Forelimb muscle (tissue), 1 donor: ENCODE measurements at places on chromosomes 12 and 14. TPM values are rescaled to one million over a fixed set of nuclear protein-coding genes. Genes with fewer than 3 reads are reported as not detected.

INSM2 gene
- polyA plus RNA-seq = not detected

GTF2H3 gene
- 26.8 TPM for polyA plus RNA-seq

TAS2R9 gene
- not detected for polyA plus RNA-seq

C1R gene
- 80.9 TPM for polyA plus RNA-seq

PRKD1 gene
- polyA plus RNA-seq = 28.1 TPM

ADCY6 gene
- 35.9 TPM for polyA plus RNA-seq

SOX5 gene
- 1.5 TPM for polyA plus RNA-seq

HOTAIR gene
- not detected for polyA plus RNA-seq

PLA2G1B gene
- polyA plus RNA-seq = not detected

SLC7A7 gene
- polyA plus RNA-seq = 25.7 TPM

TSPAN19 gene
- 0.28 TPM for polyA plus RNA-seq

PPP4R4 gene
- polyA plus RNA-seq = 0.13 TPM

OTUB2 gene
- 0.49 TPM for polyA plus RNA-seq

MGAT4C gene
- polyA plus RNA-seq = 0.37 TPM

DNA sequence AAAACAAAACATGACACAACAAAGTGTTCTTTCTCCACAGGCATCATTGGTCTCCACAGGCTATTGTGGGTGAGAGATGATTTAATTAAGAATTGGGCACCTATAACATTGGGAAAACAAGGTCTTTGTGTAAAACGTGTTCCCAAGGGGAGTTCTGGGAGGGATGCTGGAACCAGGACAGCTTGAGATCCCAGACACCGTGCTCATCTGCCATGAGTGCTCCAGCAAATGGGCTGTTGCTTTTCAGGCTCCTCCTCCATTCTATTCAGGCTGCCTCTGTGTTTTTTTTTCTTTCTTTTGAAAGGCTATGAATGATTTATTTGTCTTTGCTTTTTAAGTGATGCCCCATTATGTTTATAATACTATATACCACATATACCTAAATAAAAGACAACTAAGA is 122.4 kb downstream of the DACT1 start:
- no peak for DNase-seq

DNA sequence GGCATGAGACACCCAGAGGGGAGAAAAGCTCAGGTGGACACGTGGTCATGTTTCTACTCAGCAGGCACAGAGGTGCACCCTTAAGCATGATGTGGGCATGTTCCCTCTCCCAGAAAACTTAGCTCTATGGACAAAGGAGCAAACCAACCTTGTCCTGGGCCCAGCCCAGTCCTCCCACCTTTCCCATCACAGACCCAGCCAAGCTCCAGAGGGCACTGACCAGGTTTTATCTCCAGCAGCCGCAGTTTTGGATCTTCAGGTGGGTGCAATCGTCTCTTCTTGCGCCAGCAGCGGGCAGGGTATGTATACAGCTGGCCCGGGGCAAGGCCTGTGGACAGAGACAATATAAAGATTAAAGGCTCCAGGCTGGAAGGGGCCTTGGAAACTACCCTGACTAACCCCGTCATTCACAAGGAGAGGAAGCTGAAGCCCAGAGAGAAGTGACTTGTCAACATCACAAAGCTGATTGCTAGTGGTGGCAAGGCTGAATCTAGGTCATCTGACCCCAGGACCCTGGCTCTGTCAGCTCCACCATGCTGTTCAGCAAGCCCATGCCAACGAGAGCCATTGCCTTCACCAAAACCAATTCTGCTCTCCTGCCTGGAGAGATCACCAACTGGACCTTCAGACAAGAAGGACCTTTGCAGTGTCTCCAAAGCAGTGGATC is 140.7 kb downstream of the DPF3 start:
- no peak for DNase-seq

- no peak for DNase-seq
Measured at GRCh38 chr12:112126911-112127310, 1.6 kb downstream of the TRAFD1 start.

GRCh38 chr14:39946807-39947206 is 514.6 kb upstream of the FBXO33 start:
- no peak for DNase-seq

- DNase-seq = no peak
Measured at GRCh38 chr14:99615497-99616157, 11.6 kb upstream of the CCDC85C start.

DNA sequence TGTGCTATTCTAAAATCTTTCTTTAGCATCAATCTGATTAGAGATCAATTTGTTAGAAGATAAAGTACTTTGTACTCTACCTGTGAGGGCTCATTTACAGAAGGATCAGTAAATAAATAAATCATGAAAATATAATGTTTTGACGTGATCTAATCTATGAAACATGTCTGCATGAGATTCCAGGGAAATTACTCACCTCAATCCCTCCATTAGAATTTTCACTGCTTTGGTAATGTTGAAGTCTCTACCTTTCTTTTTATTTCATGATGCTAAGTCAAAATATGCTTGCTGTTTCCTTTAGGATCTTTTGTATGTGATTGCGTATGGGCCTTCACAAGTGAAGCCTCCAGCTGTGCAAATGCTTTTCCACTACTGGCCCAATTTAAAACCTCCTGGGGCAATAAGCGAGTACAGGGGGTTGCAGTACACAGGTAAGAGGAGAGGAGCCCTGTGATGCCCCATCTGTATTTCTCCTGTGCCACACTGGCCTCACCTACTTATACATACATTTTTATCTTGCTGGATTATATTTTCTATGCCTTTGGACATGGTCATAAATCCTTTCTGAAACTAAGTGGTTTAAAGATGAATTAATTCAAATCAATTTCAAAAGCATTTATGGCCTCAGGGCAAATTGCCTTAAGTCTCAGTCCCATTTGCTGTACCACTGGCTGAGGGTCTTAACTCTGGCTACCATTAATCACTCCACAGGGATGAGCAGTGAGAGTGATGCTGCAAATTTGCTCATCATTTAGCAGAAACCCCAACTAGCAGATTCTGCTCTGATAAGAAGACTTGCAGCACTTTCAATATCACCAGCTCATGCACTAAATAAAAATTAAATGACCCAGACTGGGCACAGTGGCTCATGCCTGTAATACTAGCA is 66.4 kb downstream of the UNC79 start:
- DNase-seq = no peak

- no peak for DNase-seq
Measured at GRCh38 chr12:113918306-113918705, 47.8 kb downstream of the RBM19 start.

- DNase-seq = no peak
Measured at GRCh38 chr12:42886160-42886559, 296.6 kb upstream of the PRICKLE1 start.

- no peak for DNase-seq
Measured at GRCh38 chr12:104635607-104636343, 179.0 kb downstream of the CHST11 start.

- no peak for DNase-seq
Measured at GRCh38 chr12:23495472-23495871, 454.0 kb downstream of the SOX5 start.

GRCh38 chr12:124073356-124074035 is 100.5 kb downstream of the ZNF664 start:
- no peak for DNase-seq

- DNase-seq = no peak
Measured at GRCh38 chr12:49813131-49813530, 15.1 kb downstream of the NCKAP5L start.

DNA sequence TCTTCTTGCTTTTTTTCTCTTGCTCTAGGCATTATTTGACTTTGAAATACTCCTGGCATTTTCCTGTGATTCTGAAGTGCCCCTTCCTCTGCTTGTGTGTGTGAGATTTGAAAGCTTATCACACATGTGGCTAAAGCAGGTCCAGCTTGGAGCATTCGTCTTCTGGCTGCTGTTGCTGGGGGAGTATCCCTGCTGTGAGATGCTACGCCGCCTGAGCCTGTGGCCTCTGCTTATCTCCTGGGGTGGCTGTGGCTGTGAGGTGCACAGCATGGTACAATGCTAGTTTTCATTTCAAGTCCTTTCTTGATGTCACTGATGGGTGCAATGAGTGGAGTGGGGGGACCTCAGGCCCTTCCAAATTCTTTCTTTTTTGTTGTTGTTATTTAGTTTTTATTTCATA is 371.8 kb downstream of the ZFP36L1 start:
- no peak for DNase-seq

DNA sequence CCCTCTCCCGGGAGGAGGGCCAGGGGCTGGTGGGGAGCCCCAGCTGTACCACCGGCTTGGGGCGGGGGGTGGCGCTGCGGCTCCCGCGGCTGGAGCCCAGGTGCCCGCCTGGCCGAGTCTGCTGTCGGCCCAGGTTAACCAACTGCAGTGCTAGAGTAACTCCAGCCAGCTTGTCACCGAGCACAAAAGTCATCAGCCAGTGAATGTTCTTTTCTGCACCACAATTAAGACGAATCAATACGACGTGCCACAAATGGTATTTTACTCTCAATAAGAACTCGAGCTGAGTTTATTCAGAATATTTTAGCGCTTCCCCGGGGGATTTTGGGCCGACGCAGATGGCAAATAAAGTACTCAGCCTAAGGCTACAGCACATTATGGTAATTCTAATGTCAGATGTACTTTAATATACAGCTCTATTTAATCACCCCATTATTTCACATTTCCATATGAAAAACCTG is 83.2 kb downstream of the BCL11B start:
- no peak for DNase-seq

GRCh38 chr14:58200846-58201245 is 897 bp downstream of the ACTR10 start:
- no peak for DNase-seq

DNA sequence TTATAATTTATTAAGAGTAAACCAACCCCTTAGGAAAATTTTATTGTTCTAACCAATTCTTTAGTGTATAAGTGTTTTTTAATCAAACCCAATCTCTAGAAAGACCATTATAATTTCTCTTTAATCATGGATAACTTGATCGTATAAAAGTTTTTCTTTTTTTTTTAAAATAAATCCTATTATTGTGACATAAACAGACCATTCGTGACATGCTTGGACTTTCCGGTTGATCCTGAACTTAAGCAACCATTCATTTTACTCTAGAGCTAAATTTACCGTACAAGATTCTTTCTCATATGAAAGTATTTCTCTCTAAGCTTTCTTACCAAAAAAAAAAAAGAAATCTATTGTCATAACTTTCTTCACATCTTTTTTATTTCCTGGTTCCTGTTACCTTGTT is 32.6 kb upstream of the SLC38A4 start:
- no peak for DNase-seq

- no peak for DNase-seq
Measured at GRCh38 chr14:105120056-105120455, 48.5 kb downstream of the JAG2 start.

DNA sequence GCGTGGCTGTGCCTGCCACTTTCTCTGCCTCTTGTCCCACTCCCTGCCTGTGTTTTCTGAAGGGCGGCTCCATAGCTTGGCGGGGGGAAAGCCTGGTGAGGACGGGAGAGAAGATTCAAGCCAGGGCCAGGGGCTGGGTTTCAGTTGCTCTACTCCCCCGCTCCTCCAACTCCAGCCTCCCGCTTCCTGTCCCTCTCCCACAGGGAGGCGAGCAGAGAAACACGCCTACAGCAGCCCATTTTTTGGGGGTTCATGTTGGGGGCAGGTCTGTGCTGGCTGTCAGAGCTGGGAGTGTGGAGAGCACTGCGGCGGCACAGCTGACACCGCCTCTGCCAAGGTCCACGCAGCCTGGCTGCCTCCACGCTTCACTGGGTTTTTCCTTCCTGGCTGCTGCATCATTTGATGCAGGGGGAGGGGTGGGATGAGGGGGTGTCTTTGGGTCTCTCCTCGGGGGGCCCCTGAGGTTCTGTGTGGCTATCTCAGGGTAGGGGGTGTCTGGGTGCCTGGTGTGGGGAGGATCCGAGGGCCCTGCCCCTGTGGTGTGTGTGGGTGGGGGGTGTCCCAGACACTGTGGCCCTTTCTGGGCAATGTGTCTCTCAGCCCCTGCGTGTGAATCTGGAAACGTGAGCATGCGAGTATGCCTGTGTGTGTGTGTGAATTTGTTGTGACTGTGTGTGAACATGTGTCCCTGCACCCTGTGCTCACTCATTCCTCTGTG is 10.7 kb upstream of the KRT80 start:
- no peak for DNase-seq

DNA sequence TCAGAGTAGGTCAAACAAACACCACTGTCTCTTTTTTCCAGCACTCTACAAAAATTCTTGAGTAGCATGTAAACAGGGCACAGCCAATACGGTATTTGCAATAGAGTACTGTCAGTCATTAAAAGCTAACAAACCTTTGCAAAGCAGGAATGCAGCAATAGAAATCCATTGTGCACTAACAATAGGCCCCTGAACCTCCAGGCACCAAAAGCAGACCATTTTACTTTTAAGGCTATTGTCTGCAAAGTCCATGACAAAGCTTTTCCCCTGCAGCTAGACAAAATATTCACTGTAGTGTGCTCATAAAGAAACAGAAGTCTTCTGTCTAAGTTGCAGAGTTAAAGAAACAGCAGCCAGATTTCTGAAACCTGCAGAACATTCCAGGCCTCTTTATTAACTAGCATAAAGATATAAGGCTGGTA is 191.9 kb downstream of the SOX5 start:
- DNase-seq = no peak

- DNase-seq = no peak
Measured at GRCh38 chr14:72634691-72635616, 258.9 kb downstream of the DPF3 start.

- no peak for DNase-seq
Measured at GRCh38 chr12:46786774-46787173, 39.0 kb downstream of the SLC38A4 start.

GRCh38 chr12:109760930-109761921 is 47.6 kb downstream of the FAM222A start:
- no peak for DNase-seq

DNA sequence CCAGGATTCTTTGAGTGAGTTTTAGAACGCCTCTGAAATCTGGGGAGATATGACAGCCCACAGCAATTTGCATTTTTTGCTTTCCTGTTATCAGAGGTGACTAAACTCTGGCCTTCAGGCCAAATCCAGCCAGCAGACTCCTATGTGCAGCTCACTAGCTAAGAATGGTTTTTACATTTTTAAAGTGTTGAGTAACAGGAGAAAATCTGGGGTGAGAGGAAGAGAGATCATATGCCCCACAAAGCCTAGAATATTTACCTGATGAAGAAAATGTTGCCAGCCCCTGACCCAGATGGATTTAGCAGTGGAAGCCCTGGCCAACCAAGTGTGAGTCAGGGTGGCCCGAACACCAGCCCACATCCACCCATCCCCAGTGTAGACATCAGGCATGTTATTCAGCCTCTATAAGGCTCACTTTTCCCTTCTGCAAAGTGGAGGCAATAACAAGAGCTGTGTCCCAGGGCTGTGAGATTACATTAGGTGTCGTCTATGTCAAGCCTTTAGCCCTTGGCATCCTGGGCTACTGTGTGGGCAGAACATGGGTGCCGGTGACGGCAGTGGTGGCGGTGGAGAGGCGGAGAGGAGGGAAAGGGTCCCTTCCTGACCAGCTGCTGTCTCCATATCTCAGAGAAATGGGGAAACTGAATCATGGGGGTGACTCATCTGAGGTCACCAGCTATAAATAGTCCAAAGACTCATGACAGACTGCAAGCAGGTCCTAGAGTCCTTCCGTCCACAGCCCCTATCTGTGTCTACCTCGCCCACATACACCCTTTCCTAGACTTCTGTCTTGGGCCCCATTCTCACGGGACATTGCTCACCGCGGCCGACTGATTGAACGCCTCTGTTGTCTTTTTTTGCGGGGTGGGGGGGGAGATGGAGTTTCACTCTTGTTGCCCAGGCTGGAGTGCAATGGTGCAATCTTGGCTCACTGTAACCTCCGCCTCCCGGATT is 32.6 kb upstream of the CD9 start:
- no peak for DNase-seq

- no peak for DNase-seq
Measured at GRCh38 chr12:8120072-8120713, 3.2 kb upstream of the CLEC4A start.

GRCh38 chr12:58298803-58299202 is 357.4 kb downstream of the ATP23 start:
- DNase-seq = no peak

- DNase-seq = no peak
Measured at GRCh38 chr12:9687228-9687627, 17.7 kb downstream of the CLEC2D start.
